ENCODE measurements at places on chromosomes 16 and 17.

- DNase-seq = peak; percentile 33
Observed at GRCh38 chr17:17859909-17860765, 23.4 kb upstream of the SREBF1 start.

DNA sequence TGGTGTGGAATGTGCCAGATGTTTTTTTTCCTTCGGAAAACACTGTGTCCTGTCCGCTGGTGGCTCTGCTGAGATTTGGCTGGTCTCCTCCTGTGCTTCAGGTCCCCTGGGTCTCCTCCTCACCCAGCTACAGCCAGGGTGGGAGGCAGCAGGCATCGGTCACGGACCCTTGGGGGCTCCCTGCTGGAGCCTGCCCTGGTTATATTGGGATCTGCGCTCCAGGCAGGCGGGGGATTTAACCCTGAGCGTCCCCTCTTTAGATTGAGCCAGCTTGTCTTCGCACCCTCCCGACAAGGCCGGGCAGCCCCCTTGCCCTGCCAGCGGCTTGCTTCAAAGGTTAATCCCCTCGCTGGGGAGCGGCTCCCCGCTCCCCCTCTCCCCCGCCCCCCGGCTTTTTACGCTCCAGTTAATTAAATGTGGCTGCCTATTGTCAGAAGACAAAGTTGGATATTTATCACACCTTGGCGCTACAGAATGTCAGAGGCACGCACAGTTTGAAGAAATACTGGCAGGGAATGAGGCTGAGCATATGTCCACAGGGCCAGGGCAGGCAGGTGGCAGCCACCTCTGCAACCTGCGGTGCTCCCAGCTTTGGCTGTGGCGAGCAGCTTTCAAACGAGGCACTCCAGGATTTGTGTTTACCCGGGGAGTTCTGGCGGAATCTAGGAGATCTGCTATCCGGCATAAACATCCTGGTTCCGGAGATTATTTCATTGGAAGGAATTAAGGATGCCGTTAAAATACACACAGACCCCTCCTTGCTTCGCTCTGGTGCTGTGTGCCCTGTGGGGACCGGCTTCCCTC, 38.2 kb upstream of the GSE1 start:
- no peak for DNase-seq

- no peak for DNase-seq
Observed at GRCh38 chr16:11298143-11298900, 17.2 kb upstream of the PRM1 start.

GRCh38 chr17:64742326-64742725, 80.2 kb upstream of the SMURF2 start:
- DNase-seq = no peak

DNA sequence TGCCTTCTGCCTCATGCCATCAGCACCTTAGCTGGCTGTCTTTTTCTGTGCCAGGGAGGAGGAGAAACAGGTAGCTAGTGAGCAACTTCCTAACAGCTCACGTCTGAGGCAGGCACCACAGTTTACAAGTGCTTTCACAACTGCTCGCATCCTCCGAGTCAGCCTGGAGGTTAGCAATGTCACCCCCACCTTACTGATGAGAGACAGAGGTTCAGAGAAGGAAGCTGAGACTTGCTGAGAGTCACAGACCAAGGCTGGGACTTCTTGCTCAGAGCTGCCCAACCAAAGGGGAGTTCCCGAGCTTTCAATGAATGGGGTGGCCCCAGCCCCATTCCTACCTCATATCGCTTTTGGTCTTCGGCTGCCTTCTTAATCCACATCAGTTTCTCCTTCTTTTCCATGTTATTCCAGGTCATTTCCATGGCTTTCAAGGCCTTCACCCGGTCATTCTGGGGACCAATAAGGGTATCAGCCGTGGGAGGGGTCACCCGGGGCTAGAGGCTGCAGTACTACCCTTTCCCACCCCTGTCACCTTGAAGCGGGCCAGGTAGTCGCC, 9.6 kb downstream of the UBTF start:
- DNase-seq = no peak

GRCh38 chr16:89697161-89697615, 4.3 kb downstream of the SPATA2L start:
- DNase-seq = no peak

GRCh38 chr16:66548868-66549267, 1.1 kb downstream of the TK2 start:
- no peak for DNase-seq

DNA sequence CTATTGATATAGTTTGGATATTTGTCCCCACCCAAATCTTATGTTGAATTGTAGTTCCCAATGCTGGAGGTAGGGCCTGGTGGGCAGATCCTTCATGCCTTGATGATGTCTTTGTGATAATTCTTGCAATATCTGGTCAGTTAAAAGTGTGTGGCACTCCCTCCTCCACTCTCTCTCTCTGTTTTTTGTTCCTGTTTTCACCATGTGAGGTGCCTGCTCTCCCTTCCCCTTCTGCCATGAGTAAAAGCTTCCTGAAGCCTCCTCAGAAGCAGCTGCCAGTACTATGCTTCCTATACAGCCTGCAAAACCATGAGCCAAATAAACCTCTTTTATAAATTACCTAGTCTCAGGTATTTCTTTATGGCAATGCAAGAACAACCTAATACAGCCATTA, 47.3 kb downstream of the TOM1L2 start:
- no peak for DNase-seq

GRCh38 chr17:73711184-73711583, 66.9 kb upstream of the SDK2 start:
- no peak for DNase-seq

DNA sequence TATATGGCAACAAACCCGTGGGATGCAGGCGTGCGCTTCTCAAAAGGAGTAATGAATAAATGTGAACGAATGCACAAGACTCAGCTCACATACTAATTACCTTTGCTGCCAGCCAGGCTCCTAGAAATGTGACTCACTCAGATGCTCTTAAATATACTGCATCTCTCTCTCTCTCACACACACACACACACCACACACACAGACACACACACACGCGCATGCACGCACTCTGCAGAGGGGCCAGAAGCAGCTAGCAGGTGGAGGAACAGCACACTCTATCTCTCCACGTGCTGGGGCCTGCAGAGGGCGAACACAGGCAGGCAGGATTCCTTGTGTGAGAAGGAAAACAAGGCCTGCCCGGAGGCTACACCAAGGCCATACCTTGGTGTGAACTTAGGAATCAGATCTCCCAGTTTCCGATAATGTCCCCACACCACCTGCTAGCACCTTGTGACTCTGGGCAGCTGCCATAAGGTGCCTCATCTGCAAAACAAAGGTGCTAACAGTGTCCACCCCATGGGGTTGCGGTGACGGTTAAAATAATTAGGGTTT, 5.3 kb downstream of the GPRC5B start:
- DNase-seq = no peak

DNA sequence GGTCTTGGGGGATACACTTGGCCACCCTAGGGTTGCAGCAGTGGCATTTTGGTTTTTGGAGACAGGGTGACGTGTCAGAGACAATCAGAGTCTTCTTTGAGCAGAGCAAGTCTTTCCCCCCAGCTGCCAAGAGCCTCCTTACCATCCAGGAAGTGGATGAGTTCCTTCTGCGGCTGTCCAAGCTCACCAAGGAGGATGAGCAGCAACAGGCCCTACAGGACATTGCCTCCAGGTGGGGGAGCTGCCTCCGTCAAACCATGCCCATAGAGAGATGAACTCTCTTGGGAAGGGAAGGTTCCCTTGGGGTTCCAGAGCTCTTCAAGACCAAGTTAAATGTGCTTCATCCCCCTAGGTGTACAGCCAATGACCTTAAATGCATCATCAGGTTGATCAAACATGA, 11.3 kb downstream of the LIG3 start:
- no peak for DNase-seq

- no peak for DNase-seq
Observed at GRCh38 chr16:49560004-49560830, 186.6 kb downstream of the C16orf78 start.

DNA sequence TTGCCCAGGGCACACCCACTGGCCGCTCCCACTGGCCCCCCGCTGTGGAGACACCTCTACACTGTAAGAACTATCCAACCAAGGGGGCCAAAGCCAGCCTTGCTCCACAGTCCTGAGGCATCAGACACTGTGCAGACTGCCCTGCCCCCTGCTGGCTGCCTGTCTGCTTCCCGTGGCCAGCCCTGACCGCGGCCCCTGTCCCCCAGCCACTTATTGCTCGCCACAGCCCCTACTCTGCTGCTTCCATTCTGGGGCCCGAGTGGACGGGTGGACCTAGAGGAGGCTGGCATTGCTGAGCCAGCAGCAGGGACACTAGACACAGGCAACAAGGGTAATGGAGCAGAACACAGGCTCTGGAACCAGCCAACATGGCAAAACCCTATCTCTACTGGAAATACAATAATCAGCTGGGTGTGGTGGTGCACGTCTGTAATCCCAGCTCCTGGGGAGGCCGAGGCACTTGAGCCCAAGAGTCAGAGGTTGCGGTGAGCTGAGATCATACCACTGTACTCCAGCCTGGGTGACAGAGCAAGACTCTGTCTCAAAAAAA, 19.7 kb upstream of the LRRC37A3 start:
- no peak for DNase-seq

GRCh38 chr16:88521674-88522073, 48.5 kb upstream of the ZC3H18 start:
- no peak for DNase-seq

DNA sequence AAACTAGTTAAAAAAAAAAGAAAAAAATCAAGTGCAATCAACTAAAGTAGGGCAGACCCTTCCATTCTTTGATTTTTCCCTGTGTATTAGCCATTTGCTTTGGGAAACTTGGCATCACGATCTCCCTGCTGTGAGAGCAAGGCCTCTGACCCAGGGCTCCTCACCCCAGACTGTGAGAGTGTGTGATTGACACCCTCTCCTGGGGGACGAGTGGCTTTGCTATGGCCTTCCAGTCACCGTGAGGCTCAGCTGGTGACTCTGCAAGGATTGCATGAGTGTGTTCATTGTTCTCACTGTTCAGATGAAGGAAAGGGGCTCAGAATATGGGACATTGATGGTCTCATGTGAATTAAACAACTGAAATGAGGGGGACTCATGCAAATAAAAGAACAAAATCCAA, 69.0 kb upstream of the BCAR1 start:
- DNase-seq = peak; percentile 47

DNA sequence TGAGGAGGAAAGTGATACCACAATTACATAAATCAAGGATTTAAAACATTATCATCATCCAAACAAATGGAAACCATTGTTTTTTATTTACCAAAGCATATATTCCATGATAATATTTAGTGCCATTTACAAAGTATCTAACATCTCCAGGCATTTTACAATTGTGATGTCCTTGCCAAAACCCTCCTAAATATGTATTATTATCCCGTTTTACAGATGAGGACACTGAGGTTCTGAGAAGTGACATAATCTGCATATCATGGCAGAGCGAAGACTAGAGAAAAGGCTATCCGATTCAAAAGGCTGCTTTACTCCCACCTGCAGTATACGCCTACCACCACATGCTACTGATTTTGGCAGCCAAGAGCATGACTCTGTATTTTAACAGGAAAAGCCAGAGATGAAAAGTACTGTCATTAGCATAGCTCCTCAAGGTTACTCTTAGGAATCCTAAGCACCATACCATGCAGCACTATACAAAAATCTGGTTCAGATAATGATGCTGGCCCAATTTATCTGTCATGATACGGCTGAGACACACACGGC, 301.4 kb downstream of the CA10 start:
- no peak for DNase-seq

GRCh38 chr17:6755731-6756184, at the start of gene XAF1:
Gene XAF1 (plus strand): TSS chr17:6756046. CDS start chr17:6756079, 33 bp downstream.
- DNase-seq = no peak

GRCh38 chr17:50601823-50602375, 32.8 kb upstream of the ABCC3 start:
- peak; percentile 17 for DNase-seq

DNA sequence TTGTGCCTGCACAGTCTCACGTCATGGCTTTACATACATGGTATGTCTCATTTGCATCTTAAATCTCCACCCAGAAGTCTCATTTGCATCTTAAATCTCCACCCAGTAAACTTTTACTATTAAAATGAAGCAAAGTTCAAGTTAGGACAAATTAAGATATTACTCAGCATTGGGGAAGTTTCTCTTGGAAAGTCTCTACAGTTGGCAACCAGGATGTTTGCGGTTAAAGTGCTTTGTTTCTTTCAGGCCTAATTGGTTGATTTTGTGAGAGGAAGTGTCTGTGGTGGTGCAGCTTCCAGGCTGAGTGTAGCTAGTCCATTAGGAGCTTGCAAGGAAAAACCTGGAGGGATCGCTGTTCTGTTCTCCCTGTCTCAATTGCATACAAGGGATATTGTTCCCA, 1373.3 kb upstream of the GOT2 start:
- DNase-seq = no peak

GRCh38 chr17:35913609-35914008, 17.0 kb downstream of the RDM1 start:
- no peak for DNase-seq

DNA sequence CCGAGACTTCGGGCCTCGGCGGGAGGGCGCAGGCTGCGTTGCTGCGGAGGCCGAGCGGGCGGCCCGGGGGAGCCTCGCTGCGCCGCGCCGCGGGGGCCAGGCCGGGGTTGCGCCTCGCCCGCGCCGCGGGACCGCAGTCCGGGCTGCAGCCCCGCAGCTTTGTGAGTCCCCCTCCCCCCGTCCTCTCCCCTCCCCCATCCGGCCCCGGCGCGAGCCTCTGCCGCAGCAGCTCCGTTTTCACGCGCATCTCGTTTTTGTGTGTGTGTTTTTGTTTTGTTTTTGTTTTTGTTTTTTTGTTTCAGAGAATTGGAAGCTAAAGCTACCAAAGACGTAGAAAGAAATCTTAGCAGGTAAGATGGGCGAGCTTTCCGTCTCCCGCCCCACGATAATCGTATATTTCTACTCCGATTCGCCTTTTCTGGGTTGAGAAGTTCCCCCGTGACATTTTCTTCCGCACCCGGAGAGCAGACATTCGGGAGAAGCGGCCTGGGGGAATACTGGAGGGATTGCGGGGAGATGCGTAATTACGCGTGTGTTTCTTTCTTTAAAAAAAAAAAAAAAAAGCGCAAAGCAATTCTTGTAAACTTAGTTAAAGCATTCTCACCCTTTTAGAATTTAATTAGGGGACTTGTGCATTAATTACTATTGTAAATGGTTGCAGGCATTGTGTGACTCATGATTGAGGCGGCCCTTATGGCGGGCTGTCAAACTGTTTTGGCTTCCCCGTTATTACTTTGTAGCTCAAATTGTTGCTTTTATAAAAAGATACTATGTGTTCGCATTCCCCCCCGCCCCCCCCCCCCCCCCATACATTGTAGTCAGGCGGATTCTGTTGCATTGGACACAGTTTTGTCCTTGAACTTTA, 732 bp downstream of the TNRC6A start:
- DNase-seq = no peak

GRCh38 chr16:66390346-66391108, 24.0 kb downstream of the CDH5 start:
- DNase-seq = no peak

DNA sequence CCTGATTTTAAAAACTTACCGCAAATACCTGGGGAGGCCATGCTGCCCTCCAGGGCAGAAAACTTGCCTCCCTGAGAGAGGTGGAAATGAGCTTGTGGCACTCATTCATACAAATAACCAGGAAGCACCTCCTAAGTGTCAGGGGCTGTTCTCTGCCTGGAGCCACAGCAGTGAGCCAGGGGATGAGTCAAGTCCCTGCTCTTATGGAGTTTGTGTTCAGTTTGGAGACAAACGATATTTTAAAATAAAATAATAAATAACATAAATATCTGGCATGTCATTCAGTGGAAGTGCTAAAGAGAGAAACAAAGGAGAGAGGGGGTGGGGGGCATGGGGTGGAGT, 313.8 kb downstream of the C16orf95 start:
- DNase-seq = no peak

GRCh38 chr16:81105946-81106345, 9.8 kb upstream of the GCSH start:
- no peak for DNase-seq
